ENCODE measurements at places on chromosomes 7 and 10.

- no peak for DNase-seq
These were observed 22.7 kb downstream of the MKRN1 start for GRCh38 chr7:140456551-140457051.

DNA sequence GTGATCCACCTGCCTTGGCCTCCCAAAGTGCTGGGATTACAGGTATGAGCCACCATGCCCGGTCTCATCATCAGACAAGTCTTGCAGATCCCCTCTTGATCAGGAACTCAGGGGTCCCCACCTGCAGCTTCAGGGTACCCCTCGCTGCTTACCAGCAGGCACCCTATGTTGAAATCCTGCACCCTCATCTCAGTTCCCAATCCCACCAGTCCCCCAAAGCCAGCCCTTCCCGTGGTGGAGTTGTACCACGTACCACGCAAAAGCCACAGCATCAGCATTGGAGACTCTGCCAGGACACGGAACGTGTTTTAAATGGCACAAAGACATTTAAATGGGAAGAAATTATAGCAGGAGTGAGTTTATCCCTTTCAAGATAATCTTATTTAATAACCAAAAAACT is 202.0 kb downstream of the CUX1 start:
- DNase-seq = no peak

DNA sequence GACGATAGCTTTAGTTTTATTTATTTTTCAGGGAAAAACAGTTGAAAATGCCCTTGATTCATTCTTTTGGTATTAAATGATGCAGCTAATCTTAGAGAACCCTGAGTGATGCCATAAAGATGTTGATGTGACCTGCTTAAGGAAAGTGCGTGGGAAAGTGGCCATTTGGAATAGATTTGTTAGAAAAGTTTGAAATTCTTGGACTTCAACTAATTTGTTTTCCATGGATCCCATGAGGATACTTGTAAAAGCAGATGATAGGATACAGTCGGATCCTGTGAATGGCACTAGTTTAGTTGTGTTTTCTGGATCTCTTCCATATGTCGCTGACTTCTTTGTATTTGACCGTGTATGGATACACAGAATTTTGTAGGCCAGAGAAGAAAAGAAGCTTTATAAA is 69.0 kb downstream of the SEPTIN7 start:
- no peak for DNase-seq

DNA sequence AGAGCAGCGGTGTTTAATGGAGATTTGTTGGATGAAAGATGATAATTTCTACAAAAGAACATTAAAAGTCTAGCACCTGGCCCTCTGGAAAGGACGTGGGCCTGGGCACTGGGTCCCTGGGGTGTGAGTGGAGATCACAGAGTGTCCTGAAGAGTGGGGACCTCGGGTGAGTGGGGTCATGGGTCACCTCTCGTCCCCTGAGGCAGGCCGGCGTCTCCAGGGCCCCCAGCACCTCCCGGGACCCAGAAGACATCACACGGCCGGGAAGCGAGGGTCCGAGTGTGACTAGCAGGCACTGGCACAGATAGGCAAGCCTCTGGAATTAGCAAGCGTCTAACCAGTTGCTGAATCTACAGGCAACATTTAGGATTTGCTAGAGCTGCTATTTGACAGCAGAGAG is 257.2 kb downstream of the MAD1L1 start:
- no peak for DNase-seq

DNA sequence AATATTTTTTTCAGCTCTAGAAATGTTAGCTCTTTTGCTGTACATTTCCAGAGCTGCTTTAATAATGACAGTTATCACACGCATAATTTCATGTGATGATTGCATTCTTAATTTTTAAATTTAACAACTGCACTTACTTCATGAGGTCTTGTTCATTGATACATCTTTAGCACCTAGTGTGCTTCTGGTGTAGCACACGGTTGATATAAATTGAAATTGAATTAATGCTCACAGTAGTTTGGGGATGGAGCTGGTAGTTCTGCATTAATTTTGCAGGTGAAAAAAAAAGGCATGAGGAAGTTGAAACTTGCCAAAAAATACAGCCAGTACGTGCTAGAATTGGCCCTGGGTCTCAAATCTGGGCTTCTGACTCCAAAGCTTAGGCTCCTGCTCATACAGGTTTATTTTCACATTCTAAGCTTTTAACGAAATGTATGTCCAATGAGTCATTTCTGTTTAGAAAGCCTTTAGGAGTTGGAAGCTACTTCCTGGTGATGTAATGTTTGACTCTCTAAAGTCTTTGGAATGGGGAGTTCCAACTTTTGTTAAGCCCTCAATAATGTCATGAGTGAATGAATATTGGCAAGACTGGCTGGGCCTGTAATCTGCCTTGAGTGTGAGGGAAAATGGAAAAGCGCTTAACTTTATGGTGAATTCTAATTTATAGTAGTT is 62.5 kb downstream of the DAGLB start:
- DNase-seq = no peak

DNA sequence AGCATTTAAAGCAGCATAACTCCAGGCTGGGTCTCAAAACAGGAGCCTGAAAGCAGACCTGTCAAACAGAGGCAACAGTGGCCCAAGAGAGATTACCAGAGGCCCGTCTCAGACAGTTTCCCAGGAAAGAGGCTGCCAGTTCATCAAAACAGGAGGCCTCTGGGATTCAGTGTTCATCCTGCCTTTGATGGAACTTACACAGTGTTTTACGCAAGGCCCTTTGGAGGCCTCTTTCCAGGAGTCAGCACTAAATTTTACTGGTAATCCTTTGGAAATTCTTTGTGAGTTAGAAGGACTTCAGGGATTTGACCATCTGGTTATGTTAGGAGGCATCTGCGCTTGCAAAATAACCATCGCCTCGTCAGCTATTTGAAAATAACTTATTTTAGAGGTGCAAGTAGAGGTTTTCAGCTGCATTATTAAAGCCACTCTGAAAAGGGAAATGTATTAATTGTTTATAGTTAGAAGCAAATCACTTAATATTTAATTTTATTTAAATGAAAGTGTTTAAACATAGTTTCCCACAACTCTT is 501.2 kb upstream of the COBL start:
- DNase-seq = no peak

- no peak for DNase-seq
These were observed 1.3 kb downstream of the GALNT17 start for GRCh38 chr7:71133232-71133622.

GRCh38 chr10:59311025-59311424 is 51.3 kb downstream of the FAM13C start:
- no peak for DNase-seq

DNA sequence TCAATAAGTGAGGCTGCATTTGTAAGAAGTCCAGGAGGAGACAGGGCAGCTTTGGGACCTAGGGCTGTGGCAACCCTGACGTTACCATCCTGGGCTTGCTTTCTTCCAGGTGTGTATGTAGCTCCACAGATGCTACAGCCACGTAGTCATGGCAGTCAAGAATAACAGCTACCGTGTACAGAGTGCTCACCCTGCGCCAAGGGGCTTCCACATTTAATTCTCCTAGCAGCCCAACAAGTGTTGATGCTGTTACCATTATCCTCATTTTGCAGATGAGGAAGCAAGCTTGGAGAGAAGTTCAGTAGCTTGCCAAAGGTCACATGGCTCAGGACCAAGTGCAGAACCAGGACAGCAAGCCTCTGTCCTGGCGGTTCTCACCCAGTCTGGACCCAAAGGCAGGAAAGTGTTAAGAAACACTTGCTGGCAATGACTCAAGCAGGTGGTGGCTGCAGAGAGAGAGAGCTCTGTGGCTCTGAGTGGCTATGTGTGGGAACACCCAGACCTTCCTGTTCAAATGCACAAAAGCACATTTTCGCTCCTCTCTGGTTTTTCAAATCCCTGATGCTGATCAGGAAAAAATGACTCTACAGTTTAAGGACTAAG is 89.8 kb downstream of the CREM start:
- DNase-seq = no peak

DNA sequence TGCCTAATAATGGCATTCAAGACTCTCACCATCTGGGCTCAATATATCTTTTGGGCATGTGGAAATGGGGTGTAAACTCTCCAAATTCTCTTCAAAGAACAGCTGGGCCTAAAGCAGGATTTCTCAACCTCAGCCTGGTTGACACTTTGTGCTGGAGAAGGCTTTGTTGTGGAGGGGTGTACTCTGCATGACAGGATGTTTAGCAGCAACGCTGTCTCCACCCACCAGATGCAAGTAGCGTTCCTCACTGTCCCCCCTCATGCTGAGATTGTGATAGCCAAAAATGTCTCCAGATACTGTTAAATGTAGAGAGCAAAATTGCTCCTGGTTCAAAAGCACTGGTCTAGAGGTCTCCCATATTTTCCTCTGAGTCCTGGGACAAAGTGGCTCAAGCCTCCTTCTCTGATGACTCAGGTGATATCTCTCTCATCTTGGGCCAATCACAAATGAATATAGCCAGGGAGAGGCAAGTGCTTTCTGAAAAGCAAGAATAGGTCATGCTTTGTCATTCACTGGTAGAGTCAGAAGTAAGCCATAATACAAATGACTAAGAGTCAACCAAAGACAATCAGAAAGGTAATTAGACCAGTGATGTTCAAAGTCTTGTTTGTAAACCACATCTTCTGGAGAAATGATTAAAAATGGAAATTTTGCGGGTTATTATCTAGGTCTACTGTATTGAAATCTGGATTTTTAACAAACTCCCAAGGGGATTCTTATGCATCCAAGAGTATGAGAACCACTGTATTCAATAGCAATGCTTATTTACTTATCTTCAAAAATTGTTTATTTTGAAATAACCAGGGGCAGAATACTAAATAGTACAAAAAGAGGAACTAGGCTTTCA is 330.8 kb downstream of the PTEN start:
- no peak for DNase-seq

Measured in GM19239 (cell line).